Renal pelvis (tissue), 12 donors: ENCODE measurements at places on chromosomes 6 and 20. TPM values are rescaled to one million over a fixed set of nuclear protein-coding genes. Genes with fewer than 3 reads are reported as not detected.

The SCRT2 gene
- polyA plus RNA-seq: 0.06 TPM

The PRSS35 gene
- 41.0 TPM for polyA plus RNA-seq

The PI3 gene
- not detected for polyA plus RNA-seq

The CD83 gene
- polyA plus RNA-seq: 12.7 TPM

The LPA gene
- polyA plus RNA-seq: 0.25 TPM

The HSPA1L gene
- 4.6 TPM for polyA plus RNA-seq

The WFDC12 gene
- not detected for polyA plus RNA-seq

The LTB gene
- 2.0 TPM for polyA plus RNA-seq

The OR12D3 gene
- not detected for polyA plus RNA-seq

The PABPC1L gene
- 112 TPM for polyA plus RNA-seq

The SLCO4A1 gene
- polyA plus RNA-seq: 3.3 TPM
